NCI-H446 treated with DMSO at 0.1 percent for 48 hours (cell line): ENCODE measurements at places on chromosomes 11 and 22.

DNA sequence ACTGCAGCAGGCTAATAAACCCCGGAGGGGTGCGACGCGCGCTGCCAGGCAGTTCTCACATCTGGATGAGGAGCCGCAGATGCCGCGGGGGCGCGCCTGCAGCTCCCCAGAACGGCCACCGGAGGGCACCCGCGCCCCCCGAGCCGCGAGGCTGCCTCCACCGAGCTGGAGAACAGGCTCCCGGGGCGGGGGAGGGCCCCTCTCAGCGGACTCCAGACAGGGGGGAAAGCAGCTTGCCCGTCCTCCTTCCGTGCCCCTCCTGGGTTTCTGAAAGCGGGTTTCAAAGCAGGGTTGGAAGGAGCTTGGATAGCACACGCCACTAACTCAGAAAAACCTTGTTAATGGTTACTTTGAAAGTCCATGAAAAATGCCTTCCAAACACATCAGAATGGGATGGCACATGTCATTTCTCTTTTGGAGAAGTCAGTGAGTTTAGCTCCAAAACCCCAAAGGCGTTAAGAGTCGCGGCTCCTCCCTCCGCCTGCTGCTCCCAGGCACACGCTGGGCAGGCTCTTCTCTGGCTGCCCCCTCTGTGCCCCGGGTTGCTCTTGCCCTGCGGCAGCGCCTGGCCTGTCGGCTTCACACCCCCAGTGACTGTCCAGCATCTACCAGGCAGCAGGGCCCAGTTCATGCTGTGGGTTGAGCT lies 317.8 kb downstream of the NTM start:
- DNase-seq, result no peak

- no peak for DNase-seq
These were observed 1.8 kb upstream of the EPS8L2 start for GRCh38 chr11:704228-704674.

- DNase-seq, result no peak
These were observed 211.4 kb upstream of the NARS2 start for GRCh38 chr11:78786086-78786485.

DNA sequence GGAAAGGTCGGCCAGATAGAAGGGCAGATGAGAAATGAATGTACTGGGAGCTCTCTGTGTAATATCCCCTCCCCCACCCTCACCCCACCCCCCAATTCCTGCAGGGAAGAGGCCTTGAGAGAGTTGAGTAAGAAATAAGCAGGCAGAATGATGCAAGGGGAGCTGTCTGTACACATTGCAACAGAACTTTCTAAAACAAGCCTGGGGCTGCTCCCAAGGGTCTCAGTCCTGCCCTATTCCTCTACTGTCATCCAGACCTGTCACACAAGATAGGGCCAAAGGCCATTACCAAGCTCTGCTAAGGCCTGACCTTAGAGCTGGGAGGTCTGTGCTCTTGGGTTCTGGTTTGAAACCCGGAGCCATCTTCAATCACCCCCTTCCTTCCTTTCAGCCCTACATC lies 5.7 kb upstream of the DGAT2 start:
- no peak for DNase-seq

- no peak for DNase-seq
These were observed 13.8 kb upstream of the OR51M1 start for GRCh38 chr11:5369789-5370188.

DNA sequence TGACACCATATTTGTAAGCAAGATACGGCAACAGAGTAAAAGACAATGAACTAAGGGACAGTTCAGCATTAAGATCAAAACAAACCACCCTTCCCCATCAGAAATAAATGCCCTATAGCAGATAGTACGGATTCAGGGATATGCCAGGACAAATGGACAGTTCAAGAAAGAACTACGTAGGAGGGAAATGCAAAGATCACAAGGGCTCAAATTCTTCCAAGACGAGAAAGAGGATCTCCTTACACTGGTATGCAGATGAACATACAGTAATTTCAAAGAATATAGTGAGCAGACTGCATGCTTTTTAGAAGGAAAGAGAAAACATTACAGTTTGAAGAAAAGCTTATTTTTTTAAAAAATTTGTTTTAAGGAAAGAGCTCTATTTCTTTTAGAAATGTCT lies 124.7 kb upstream of the APOA1 start:
- no peak for DNase-seq

- DNase-seq, result no peak
These were observed 70.2 kb downstream of the RTL6 start for GRCh38 chr22:44427611-44428470.

- DNase-seq, result no peak
These were observed 31.9 kb upstream of the TUB start for GRCh38 chr11:8049084-8049483.

- DNase-seq, result no peak
These were observed 1.3 kb downstream of the PARVG start for GRCh38 chr22:44181912-44182587.

DNA sequence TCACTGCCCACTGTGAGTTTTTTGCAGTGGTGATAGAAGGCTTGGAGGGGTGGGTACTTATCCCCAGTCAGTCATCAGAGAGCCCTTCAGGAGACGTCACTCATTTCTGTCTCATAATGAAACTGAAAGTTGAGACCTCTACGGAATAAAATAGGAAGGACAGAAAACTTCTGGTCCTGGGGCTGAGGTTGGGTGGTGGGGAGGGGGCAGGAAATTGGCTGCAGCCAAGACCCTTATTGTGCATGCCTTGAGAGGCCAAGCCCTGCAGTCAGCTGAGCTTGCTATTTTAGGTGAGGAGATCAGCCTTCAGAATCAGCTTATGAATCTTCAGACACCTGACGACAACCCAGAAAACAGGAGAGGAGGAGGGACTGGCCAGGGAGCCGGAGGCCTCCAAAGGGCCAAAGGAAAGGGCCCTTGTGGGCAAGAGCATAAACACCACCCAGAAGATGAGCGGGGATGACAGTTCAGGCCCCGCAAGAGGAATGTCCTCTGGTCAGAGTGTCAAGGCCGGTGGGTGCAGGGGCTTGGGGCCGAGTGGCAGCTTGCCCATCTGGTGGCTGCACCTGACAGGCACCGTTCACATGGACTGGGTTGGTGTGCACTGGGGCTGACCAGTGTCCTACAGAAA lies 17.9 kb upstream of the ADA2 start:
- no peak for DNase-seq

DNA sequence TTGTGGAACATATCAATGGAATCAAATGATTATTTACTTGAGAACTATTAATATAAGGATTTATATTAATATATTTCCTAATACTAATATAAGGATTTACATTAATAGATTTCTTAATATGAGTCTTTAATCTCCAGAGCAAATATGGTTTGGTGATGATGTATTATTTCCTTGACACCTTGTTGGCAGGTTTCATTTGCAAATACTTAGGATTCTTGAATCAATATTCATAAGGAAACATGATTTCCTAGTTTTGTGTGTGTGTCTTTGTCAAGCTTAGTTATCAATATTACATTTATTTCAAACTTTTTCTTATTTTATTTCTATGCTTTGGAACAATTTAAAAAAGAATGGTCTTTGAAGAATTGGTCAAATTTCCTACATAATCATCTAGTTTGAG lies 138.5 kb downstream of the RAB38 start:
- no peak for DNase-seq

DNA sequence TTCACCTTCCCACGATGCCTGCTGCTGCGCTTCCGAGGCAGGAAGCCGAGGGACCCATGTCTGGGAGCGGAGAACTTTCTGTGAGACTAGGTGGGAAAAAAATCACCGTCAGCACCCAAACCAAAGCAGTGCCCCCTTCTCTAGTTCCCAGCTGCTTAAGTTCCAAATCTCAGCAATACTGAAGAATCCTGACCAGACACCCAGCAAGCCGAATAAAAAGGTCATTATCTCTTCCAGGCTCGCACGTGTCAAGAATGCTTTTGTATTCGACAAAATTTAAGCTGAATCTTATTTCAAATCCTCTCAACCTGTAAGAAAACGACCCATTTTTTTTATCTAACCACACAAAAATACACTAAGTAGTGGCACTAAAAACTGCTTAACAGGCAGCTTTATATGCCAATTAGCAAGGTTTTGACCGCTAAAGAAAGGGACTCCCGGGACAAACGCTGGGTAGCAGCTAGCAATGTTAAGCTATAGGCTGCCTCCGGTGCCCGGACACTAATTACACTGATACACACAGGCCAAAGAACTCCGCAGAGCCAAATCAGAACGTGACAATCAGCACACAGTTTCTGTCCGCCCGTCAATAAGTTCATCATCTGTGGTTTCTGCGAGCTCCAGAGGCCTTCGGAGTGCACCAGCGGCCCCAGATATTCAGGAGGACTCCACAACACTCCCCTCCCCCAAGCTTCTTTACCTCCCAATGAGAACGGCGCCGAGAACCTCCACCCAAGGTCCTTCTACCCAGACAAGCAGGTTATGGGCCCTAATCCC lies 728 bp downstream of the RPL3 start:
- DNase-seq, result no peak

GRCh38 chr11:134468796-134469195 lies 56.8 kb upstream of the B3GAT1 start:
- no peak for DNase-seq

DNA sequence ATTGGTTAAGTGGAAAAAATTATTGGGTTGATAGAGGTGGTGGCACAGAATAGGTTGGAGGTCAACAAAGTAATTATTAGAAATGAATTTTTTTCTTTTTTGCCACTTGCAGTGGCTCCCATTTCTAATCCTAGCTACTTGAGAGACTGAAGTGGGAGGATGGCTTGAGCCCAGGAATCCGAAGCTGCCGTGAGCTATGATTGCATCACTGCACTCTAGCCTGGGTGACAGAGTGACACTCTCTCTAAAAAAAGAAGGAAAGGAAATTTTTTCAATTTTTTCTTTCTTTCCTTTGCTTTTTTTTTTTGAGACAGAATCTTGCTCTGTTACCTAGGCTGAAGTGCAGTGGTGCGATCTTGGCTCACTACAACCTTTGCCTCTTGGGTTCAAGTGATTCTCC lies 2.2 kb upstream of the BCO2 start:
- no peak for DNase-seq

DNA sequence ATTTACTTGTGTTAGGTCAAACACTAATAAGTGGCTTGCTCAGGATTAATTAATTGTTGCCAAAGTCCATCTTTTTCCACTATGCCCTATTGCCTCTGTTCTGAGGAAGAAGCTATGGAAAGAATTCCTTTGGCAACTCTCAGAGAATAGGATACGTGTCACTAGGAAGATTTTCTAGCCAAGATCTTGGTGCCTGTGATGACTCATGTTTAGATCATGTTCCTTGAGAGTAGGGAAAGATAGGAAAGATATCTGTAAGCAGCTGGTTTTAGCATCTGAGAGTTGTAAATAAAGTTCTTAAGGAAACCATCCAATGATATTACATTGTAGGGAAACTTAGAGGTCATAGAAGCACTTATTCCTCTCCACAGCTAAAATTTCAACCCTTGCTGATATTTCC lies 15.7 kb downstream of the SLN start:
- peak; percentile 49 for DNase-seq

GRCh38 chr11:10418259-10418949 lies 36.7 kb upstream of the AMPD3 start:
- DNase-seq, result no peak

GRCh38 chr11:35412285-35412684 lies 7.1 kb downstream of the SLC1A2 start:
- peak; percentile 44 for DNase-seq
